Jurkat, Clone E6-1 (cell line): ENCODE measurements at places on chromosomes 4 and X.

DNA sequence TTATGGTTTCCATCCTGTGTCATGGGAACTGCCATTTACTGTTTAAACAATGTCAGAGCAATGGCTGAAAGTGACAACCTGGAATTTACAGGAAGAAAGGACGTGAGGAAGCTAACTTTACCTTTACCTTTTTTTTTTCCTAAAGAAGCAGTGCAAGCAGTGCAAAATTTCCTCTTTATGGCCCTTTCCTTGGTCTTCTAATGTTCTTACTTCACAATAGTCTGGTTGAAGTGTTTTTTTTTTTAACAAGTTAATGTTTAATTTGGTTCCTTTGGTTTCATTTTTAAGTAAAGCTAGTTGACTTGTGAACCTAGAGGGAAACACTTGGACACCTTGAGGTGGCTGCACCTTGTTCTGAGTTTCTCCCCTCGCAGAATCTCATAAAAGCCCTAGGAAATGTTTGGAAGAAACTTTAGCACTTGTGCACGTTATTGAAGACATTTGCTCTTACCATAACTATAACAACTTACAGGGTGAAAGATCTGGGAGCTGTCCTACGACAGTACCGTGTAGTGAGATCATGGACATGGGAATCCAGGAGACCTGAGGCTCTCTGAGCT, 1.8 kb downstream of the SGMS2 start:
- DNase-seq: no peak

- no peak for DNase-seq
These were observed 25.4 kb downstream of the FGFBP1 start for GRCh38 chr4:15912961-15913630.

DNA sequence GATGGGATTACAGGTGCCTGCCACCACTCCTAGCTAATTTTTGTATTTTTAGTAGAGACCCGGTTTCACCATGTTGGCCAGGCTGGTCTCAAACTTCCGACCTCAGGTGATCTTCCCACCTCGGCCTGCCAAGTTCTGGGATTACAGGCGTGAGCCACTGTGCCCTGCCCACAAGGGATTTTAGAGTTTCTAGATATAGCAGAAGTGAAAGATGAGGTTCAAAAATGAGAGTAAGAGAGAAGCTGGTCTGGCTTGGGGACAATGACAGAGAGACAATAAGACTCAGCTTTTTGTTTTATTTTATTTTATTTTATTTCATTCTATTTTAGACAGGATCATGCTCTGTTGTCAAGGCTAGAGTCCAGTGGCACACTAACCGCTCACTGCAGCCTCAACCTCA, 30.6 kb downstream of the TRIM61 start:
- no peak for DNase-seq

DNA sequence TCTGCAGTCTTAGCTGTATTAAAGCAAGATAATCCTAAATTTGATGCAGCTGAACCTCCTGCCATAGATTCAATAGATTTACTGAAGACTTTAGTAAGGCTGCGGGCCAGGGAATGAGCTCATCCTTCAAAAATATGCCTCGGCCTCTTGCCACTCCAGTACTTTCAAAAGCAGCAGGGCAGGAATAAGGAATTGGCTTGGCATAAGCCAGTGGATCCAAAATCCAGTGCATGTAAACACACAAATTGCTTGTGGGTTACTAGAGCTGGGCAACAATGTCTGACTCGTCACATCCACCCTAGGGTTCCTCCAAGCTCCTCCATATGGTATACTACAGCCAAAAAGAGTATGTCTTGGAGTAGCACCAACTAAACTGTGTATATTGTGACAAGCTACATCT, 165.0 kb downstream of the AMELX start:
- no peak for DNase-seq

GRCh38 chrX:55074851-55075467, at the start of gene PAGE2B:
PAGE2B (plus strand) TSS chrX:55075030; CDS start chrX:55076042, 1,012 bp downstream.
- DNase-seq: no peak

- no peak for DNase-seq
These were observed 6.7 kb downstream of the SLC34A2 start for GRCh38 chr4:25662306-25662705.
